ENCODE measurements at places on chromosomes 6 and 20.

- no peak for DNase-seq
Observed at GRCh38 chr20:14288341-14289330, 48.8 kb downstream of the FLRT3 start.

- DNase-seq, result no peak
Observed at GRCh38 chr20:40506537-40506939, 182.5 kb downstream of the MAFB start.

GRCh38 chr20:53582251-53582570, 11.4 kb downstream of the ZNF217 start:
- DNase-seq, result no peak

GRCh38 chr6:12008366-12009179, 3.5 kb upstream of the HIVEP1 start:
- peak; percentile 49 for DNase-seq

DNA sequence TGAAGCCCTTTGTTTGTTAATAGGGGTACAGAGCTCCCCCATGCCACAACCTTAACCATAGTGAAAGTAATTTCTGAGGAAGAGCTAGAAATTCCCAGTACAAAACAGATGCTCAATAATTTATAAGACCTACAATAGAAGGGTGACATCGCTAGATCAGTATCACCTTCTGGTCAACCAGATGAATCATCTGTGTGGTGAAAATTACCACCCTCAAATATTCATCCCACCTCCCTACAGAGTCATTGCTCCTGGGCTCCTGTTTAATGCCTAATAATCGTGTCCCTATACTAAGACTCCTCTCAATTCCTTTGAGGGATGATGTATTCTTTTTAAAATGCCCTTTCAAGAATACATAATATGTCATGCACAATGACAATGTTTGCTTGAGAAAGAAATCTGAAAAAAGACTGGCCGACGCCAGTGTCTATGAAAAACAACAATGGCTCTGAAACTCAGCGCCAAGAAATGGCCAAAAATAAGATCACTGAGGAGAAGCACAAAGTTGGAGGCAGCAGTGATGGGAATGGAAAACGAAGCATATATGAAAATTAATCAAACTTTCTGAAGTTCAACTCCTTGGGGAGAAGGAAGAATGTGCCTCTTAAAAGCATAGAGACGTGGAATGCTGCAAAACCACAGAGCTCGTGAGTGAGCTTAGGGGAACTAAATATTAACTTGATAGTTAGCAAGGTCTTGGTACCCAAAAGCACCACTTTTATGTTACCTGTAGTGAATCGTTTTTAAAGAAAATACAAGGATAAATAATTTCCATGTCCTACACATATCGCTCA, 11.0 kb upstream of the ADGRF5 start:
- no peak for DNase-seq
